Activated CD4-positive, alpha-beta memory T cell treated with anti-CD3 and anti-CD28 coated beads for 36 hours (primary cell): ENCODE measurements at places on chromosomes 5 and 9. TPM values are rescaled to one million over a fixed set of nuclear protein-coding genes. Genes with fewer than 3 reads are reported as not detected.

The FGD3 gene
- 47.7 TPM for total RNA-seq

The SRP19 gene
- 51.6 TPM for total RNA-seq

The RNF224 gene
- total RNA-seq: not detected

The LRSAM1 gene
- total RNA-seq: 19.7 TPM

The KIF4B gene
- 0.05 TPM for total RNA-seq

The SPTLC1 gene
- total RNA-seq: 39.9 TPM

The FANCG gene
- 107 TPM for total RNA-seq

The C9orf50 gene
- not detected for total RNA-seq

GRCh38 chr9:134913713-134914500 lies 3.8 kb downstream of the FCN1 start:
- no peak overlapping the region for H3K4me3 ChIP-seq
- H3K27ac ChIP-seq: no peak overlapping the region
- DNase-seq: no peak
- H3K27me3 ChIP-seq: peaks cover 9% of the 10 kb centered on the region

DNA sequence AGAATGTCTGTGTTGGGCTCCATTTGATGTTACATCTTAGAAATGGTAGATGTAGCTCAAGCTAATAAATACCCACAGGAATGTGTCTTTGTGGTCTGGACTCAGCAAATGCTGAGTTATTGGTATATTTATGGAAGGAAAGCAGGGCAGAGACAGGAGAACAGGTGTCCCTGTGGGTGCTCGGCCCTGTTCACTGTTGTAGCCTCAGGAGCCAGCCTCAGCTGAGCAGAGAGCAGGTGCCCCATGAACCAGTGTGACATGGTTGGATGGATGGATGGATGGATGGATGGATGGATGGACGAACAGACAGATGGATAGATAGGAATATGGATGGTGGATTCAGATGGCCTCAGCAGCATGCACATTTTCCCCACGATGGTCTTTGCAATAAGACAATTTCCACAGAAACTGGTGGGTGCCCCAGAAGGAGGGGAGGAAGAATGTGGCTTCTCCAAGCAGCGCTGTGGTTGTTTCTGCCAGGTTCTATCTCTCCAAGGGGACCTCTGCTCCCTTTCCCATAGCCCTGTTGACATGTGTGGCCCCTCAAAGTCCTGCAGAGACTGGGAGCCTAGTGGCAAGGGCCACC lies 8.2 kb upstream of the IRF1 start:
- H3K27ac ChIP-seq: no peak overlapping the region
- no peak overlapping the region for H3K4me3 ChIP-seq
- DNase-seq: no peak
- H3K27me3 ChIP-seq: no peaks in the 10 kb centered on the region

DNA sequence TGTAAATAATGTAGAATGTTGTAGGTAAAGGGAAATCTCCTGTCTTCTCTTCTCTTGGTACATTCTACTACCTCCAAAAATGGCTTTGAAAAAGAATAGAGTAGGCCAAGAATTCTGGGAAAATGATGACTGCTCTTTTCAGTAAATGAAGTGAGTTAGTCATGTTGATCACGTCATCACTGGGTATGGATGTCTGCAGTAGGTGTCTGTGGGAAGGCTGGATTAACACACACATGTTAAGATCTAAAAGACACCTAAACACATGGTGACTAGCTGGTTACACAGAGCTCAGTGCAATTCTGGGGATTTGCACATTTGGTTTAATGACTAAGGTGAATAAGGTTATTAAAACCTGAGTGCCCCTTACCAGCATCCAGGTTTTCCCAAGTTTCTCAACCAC lies 161.5 kb downstream of the CEP120 start:
- DNase-seq: no peak
- no peak overlapping the region for H3K27ac ChIP-seq
- no peak overlapping the region for H3K4me3 ChIP-seq
- no peaks in the 10 kb centered on the region for H3K4me1 ChIP-seq
- peaks cover 4% of the 10 kb centered on the region for H3K27me3 ChIP-seq

DNA sequence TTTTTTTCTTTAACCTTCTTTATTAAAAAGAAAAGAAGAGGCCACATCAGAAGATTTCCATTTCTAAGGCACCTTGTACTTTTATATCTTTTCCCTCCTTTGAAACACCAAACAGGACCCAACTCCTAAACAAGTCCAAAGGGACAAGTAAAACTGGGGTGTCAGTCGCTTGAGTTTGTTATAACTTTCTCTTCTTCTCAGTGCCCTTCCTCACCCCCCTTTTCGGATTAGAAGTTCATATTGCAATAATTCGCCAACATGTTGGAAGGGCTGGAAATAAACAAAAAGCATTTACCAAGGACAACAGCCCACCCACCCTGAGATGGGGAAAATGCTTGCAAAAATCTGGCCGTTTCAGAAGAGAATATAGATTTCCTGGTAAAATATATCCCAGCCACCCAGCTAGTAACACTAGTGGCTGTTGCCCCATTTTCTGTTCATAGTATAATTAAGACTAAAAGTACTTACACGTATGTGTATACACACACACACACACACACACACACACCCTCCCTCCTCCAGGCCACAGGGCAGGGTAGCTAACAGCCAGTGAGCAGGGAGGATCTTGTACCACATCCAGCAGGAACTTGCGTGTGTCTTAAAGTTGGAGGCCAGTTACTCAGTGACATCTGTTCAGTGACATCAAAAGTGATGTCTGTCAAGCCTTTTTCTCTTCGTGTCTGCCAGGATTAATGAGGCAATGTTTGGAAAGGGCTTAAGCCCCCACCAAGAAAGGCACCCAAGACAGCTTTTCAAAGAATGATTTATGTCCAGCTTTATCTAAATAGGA lies 149.1 kb upstream of the KLF4 start:
- H3K4me3 ChIP-seq: no peak overlapping the region
- no peak for DNase-seq
- peaks cover 34% of the 10 kb centered on the region for H3K27me3 ChIP-seq
- H3K4me1 ChIP-seq: peaks cover 2% of the 10 kb centered on the region

DNA sequence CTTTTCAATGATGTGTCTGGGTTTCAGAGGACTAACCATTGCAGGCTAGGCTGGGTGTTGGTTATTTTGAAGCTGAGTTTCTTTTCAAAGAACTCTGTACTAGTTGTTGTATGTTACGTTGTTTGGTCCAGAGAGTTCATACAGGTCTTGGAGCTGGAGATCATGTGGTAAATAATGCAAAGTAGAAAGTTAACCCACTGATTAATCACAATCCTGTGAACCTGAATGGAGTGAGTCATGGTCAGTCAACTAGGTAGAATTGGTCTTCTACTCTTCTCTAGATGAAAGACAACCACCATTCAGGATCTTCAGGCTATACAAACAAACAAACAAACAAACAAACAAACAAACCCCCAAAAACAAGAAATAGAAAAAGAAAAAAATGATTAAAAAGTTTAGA lies 388.9 kb upstream of the ACTBL2 start:
- no peaks in the 10 kb centered on the region for H3K36me3 ChIP-seq
- no peak overlapping the region for H3K4me3 ChIP-seq
- DNase-seq: no peak

- DNase-seq: no peak
- no peaks in the 10 kb centered on the region for H3K27me3 ChIP-seq
- H3K27ac ChIP-seq: no peak overlapping the region
- no peaks in the 10 kb centered on the region for H3K36me3 ChIP-seq
These were observed 310.3 kb downstream of the TRIM36 start for GRCh38 chr5:114859438-114859735.

- no peak overlapping the region for H3K4me3 ChIP-seq
- peaks cover 48% of the 10 kb centered on the region for H3K4me1 ChIP-seq
- peak; percentile 77 for DNase-seq
- peak overlapping the region; percentile 50 for H3K27ac ChIP-seq
- H3K36me3 ChIP-seq: no peaks in the 10 kb centered on the region
These were observed 31.9 kb downstream of the ANKRD33B start for GRCh38 chr5:10595672-10596309.

DNA sequence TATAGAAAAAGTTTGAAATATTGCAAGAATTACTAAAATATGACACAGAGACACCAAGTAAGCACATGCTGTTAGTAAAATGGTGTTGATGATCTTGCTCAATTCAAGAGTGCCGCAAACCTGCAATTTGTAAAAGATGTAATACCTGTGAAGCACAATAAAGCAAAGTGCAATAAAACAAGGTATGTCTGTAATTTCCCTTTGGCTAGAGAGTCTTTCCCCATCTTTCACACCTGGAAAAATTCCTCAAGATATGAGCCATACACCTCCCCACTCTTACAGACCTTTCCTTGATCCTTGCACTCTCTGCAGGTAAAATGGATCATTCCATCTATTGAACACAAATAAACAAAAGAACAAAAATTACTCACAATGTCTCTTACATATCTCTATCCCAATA lies 597.8 kb downstream of the EFNA5 start:
- no peaks in the 10 kb centered on the region for H3K36me3 ChIP-seq
- H3K27ac ChIP-seq: no peak overlapping the region
- H3K4me1 ChIP-seq: no peaks in the 10 kb centered on the region
- no peak for DNase-seq
- no peak overlapping the region for H3K4me3 ChIP-seq

DNA sequence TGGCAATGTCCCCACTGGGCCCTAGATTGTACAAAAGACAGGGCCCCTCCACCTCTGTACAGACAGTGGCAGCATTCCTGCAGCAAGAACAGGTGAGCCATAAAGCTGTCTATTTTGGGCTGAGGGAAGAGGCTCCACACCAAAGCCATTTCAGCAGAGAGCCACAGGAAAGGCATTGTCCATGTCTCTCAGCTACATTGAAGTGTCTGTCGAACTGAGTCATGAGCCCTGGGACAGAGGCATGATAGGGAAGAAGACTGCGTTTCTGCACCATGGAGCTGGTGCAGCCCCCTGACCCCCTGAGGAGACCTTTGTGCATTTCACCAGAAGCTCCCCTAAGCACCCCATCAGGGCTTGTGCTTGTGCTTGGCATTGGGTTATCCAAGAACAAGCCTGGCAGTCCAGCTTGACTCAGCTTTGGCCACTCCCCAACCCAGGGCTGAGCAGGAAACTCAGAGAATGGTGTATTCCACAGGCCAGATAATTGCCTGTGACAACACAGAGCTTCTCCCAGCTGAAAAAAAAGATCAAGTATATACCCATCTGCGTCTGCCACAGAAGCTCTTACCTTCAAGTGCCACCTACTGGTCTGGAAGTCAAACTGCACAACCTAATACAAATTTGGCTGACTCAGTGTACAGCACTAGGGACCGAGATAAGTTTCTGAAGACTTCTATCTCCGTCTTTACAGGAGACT lies 5.9 kb upstream of the FRMD3 start:
- no peak overlapping the region for H3K4me3 ChIP-seq
- no peak overlapping the region for H3K27ac ChIP-seq
- no peak for DNase-seq
- H3K27me3 ChIP-seq: peaks cover 9% of the 10 kb centered on the region
- H3K4me1 ChIP-seq: peaks cover under 1% of the 10 kb centered on the region
- peaks cover 9% of the 10 kb centered on the region for H3K36me3 ChIP-seq

GRCh38 chr5:60597572-60598320 lies 102.2 kb downstream of the DEPDC1B start:
- DNase-seq: no peak
- H3K36me3 ChIP-seq: no peaks in the 10 kb centered on the region
- H3K27ac ChIP-seq: no peak overlapping the region
- peaks cover 12% of the 10 kb centered on the region for H3K4me1 ChIP-seq

DNA sequence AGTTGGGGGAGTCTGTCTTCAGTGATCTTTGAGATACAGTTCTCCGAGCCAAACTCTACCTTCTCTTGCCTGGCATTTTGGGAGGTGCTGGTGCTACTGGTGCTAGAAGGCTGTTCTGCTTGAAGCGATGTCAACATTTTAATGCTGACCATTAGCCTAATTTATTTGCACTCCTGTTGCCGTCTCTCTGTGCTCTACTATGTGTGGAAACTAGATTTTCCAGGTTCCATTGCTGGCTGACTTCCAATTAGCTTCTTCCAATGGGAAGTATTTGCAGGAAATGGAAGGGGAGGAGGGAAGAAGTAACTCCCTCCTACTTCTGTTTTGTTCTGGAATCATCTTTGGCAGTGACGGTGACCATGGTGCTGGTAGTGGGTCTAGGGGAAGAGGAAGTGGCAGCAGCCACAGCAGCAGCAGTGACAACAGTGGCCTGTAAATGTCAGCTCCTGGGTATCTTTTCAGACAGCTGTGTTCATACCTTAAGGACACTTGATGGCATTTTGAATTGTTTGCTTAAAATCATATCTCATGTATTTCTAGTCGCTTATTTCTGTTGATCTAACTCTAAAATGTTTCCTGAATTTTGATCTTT lies 7.9 kb downstream of the TXNDC8 start:
- no peak overlapping the region for H3K27ac ChIP-seq
- H3K36me3 ChIP-seq: no peaks in the 10 kb centered on the region
- DNase-seq: no peak
- no peak overlapping the region for H3K4me3 ChIP-seq
- H3K27me3 ChIP-seq: peaks cover 7% of the 10 kb centered on the region

DNA sequence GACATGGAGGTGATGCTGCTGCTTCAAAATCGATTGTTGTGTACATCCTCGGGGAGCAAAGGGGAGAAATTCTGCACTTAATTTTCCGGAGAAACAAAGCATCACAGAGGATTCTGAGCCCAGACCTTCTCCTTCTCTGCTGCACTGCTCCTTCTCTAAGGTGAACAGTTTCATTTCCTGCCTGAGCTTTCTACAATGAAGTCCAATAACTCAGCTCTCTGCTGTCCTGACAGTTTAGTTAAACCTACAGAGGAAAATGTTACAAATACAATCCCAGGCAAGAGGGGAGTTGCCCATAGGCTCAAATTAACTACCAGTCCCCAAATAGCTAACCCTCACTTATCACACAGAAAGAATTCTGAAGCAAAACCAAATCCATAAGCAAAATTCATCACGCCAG lies 206.3 kb downstream of the EFNA5 start:
- DNase-seq: no peak
- peaks cover 5% of the 10 kb centered on the region for H3K27me3 ChIP-seq
- peaks cover 8% of the 10 kb centered on the region for H3K4me1 ChIP-seq
- H3K36me3 ChIP-seq: no peaks in the 10 kb centered on the region
- no peak overlapping the region for H3K27ac ChIP-seq
- no peak overlapping the region for H3K4me3 ChIP-seq

GRCh38 chr5:71589903-71590302 lies 2.8 kb downstream of the MCCC2 start:
- no peak overlapping the region for H3K4me3 ChIP-seq
- H3K4me1 ChIP-seq: peaks cover 37% of the 10 kb centered on the region
- H3K27ac ChIP-seq: peak overlapping the region; percentile 36
- no peaks in the 10 kb centered on the region for H3K27me3 ChIP-seq

GRCh38 chr9:133031496-133031911 lies 707 bp downstream of the GTF3C5 start:
- H3K4me3 ChIP-seq: peak overlapping the region; percentile 99
- H3K27me3 ChIP-seq: no peaks in the 10 kb centered on the region
- peaks cover 42% of the 10 kb centered on the region for H3K4me1 ChIP-seq
- DNase-seq: peak; percentile 44
- H3K36me3 ChIP-seq: peaks cover 6% of the 10 kb centered on the region
- peak overlapping the region; percentile 90 for H3K27ac ChIP-seq
